Vagina (tissue), 2 donors: ENCODE measurements at places on chromosomes 16 and 17.

DNA sequence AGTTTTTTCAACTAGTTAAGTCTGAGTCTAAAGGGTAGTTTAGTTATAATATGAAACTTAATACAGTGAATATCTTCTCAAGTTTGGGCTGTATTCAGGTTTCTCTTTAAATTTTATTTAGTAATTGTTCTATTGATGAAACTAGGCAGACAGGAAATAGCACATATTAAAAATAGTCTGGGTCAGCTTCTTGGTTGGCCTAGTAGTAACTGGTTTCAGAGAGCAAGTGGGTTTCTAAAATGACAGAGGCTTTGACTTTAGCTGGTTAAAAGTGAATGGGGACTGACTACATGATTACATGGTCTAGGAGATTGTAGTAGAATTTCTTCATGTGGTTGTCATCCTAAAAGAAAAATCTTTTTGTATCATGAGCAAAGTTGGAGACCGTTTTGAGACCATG is 46.8 kb downstream of the OMG start:
- no peak for DNase-seq

DNA sequence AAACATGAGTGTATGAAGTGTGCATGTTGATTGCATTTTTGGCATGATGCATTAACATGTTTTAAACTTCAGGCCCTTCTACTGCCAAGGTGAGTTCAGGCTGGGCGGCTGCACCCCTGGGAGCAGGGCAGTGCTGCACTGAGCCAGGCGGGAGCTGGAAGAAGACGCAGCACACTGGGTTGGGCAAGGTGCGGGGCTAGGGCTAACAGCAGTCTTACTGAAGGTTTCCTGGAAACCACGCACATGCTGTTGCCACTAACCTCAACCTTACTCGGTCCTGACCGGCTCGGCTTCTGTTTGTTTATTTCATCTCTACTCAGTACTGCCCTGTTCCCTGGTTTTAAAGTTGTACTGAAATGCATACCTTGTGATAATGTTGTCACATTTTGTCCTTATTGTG is 61.0 kb downstream of the MAP2K4 start:
- no peak for DNase-seq

- DNase-seq, result no peak
Observed at GRCh38 chr16:84840687-84841627, 21.2 kb downstream of the CRISPLD2 start.

DNA sequence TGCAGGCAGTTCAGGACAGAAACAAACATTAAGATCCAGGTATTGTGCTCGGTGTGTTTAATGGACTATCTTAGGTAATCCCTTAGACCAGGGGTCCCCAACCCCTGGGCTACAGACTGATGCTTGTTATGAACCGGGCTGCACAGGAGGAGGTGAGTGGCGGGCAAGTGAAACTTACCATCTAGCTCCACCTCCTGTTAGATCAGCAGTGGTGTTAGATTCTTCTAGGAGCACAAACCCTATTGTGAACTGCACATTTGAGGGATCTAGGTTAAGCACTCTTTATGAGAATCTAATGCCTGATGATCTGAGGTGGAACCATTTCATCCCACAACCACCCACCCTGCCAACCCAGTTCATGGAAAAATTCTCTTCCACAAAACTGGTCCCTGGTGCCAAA is 37.8 kb upstream of the ASIC2 start:
- no peak for DNase-seq

DNA sequence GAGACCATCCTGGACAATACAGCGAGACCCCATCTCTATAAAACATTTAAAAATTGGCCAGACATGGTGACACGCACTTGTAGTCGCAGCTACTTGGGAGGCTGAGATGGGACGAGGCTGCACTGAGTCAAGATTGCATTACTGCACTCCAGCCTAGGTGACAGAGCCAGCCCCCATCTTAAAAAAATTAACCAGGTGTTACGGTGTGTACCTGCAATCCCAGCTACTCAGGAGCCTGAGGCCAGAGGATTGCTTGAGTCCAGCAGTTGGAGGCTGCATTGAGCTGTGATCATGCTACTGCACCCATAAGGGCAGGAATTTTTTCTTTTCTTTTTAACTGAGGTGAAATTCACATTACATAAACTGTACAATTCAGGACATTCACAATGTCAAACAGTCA is 16.9 kb upstream of the TMC7 start:
- no peak for DNase-seq

DNA sequence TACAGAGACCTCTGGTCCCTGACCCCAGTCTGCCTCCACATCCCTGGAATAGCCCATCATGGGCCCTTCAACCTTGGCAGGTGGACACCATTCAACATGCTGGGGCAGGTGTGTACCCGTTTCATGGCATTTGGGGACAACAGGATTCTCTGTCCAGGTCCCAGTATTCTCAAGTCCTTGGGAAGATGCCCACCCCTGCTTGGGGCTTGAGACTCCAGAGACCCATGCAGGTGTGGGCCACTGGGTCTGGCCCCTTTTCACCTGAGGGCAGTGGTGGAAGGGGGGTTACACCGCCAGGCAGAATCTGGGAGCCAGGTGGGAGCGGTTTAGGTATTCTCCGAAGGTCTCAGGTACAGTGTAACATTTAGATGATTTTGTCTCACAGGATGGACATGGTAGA is 37.1 kb upstream of the KSR1 start:
- DNase-seq, result no peak

DNA sequence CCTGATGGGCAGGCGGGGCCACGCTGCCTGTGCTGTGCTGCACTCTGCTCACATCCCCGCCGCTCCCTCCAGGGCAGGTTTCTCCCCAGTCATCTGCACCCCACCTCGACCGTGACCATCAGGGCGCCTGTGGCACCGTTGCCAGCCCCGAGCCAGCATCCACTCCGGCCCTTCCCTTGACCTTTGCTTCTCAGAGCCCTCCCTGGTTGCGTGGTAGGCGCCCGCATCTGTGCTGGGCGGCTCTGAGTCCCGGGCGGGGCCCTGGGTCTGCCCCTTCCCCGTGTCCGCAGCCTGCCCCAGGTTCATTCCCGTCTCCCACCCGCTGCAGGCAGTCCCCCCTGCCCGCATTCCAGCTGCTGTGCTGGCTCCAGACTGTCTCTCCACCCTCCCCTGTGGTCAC is 33.2 kb downstream of the ZNF750 start:
- no peak for DNase-seq

DNA sequence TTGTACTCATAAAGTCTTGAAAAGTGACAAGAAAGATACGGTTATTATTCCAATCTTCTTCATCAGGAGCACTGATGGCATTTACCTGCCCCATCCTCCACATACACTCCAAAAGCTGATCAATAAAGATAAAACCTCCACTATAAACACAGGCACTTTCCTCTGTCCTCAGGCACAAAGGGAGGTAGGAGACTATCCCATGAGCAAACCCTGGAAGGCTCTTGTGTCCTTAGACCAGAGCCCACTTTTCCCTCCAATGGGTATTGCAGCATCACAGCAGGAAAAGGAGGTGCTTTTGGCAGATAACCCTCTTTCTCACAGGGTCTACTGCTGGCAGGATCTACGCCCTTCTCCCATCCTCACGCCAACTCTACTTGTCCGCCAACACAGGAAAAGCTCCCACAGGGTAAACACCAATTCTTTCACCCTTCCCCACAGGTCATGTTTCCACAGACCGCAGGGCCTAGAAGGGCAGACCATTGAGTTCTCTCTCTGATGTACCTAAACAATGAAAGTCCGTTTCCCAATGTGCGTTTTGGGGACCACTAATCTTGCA is 28.7 kb downstream of the NXPH3 start:
- no peak for DNase-seq

GRCh38 chr16:25217921-25218320 is 1.2 kb downstream of the AQP8 start:
- DNase-seq, result no peak

GRCh38 chr17:7380321-7380720 is 568 bp upstream of the TNK1 start:
- DNase-seq, result no peak

GRCh38 chr17:32828822-32829221 is 48.1 kb downstream of the MYO1D start:
- no peak for DNase-seq

DNA sequence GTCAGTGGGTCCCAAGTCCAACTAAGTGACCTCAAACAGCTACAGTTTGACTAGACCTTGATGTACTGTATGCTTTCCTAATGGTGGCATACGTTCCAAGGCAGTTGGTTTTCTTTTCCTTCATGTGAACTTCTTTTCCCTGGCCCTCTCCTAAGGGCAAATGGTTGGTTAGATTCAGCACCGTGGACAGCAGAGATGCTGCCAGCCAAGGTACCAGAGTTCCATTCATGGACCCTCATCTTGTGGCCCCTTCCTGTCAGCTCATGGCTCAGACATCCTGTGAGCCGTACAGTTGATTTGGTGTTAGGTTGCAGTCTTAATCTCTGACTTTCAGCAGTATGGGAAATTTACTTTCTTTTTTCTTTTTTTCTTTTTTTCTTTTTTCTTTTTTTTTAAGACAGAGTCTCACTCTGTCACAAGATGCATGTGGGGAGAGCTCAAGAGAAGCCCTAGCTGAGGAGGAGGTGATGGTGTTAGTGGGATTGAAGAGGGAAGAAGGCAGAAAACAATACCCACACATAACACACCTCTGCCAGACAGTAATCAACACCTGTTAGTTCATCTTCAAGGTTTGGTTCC is 122.4 kb downstream of the USP31 start:
- peak; percentile 34 for DNase-seq

DNA sequence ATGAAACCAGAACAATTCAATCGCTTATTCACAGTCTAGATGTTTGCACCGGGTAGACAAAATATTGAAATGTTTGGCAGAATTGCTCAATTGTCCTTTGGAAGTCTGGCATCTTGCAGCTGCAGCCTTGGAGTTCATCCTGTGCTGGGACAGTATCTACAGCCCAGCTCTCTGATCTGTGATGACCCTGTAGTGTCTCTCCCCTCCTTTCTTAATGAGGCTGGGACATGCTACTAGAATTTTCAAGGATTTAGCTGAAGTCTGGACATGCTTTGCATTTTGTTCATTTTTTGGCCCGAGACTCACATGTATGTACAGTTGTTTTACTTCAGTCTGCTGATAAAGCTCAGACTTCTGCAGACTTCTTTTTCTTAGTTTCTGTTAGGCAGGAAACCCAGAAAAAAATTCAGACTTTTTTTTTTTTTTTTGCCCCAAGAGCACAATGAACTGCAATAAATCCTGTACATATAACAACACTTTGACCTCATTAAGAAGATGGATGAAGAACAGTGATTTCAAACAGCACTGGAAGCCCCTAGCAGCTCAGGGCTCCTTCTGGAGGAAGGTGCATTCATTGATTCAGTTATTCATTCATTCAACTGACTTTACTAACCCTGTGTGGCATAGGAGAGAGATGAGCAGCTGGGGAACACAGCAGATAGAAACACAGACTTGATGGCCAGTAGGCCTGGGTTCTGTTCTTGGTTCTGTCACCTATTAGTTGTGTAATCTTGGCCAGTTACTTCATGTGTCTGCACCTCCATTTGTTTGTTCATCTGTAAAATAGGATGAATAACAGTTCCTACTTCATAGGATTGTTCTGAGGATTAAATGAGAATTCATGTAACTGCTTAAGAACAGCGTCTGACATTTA is 210.0 kb downstream of the MAP2K4 start:
- no peak for DNase-seq

DNA sequence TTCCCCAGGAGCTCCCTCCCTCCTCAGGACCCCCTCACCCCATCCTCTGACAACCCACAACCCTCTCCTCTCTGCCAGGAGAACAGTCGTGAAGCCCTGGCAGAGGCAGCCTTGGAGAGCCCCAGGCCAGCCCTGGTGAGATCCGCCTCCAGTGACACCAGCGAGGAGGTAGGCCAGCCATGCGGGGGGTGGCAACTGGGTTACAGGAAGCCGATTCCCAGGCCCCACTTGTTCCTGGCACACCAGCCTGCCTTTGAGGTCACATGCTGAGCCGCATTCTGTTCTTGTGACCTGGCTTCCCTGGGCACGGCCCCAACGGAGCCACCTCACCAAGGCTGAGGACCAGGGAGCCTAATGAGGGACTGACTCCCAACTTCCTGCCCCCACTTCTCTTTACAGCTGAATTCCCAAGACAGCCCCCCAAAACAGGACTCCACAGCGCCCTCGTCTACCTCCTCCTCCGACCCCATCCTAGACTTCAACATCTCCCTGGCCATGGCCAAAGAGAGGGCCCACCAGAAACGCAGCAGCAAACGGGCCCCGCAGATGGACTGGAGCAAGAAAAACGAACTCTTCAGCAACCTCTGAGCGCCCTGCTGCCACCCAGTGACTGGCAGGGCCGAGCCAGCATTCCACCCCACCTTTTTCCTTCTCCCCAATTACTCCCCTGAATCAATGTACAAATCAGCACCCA is 7.9 kb downstream of the NAT9 start:
- DNase-seq, result no peak

GRCh38 chr17:70295329-70295728 is 126.0 kb downstream of the KCNJ2 start:
- no peak for DNase-seq

- DNase-seq, result no peak
Observed at GRCh38 chr16:10210944-10211343, 28.7 kb upstream of the GRIN2A start.

DNA sequence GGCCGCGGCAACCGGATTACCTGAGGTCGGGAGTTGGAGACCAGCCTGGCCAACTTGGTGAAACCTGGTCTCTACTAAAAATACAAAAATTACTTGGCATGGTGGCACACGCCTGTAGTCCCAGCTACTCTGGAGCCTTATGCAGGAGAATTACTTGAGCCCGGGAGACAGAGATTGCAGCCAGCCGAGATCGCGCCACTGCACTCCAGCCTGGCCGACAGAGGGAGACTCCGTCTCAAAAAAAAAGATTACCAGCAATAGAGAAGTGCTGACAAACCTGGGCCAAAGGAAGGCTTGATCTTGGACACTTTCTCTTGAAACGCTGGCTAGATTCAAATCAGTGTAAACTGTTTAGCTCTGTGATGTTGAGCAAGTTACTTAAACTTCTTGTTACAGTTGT is 4.3 kb downstream of the MT1H start:
- no peak for DNase-seq

DNA sequence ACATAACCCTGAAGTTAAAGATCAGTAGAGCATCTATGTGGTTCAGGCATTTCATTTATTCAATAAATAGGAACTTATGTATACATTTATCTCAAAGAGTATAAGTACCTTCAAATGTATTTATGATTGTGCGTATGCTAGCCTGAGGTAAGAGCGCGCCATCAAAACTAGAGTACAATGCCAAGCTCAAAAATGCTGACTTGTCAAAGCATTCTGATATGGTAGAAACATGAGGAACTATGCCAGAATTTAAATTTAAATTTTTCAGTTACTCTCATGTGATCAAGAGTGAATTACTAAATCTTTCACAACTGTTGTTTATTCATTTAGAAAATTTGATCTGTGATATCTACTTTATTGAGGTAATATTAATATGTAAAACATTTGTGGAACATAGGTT is 225.5 kb upstream of the CDH8 start:
- DNase-seq, result no peak

DNA sequence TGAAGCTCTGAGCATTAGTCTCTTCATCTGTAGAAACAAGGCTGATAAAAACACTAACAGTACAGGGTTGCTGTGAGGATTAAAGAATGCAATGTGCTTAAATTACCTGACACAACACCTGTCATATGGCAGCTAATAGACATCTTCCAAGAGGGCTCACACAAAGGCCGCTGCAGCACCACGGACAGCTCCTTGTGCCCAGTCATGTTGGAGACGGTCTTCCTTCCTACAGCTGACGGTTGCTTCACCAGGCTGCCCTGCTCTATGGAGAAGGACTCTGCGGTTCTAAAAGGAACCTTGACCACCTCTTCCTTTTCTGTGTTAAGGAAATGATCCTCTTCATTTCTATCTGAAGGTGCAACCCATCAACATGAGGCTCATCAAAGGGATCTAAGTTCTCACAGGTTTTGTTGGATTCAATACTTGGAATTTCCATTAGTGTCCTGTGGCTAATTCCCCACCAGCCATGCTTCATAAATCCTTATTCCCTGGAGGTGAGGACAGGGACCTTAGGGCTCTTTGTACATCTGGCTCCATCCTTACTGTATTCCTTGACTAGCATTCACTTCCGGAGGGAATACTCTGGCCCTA is 138.9 kb upstream of the CES5A start:
- DNase-seq, result no peak
